SJSA1 (cell line): ENCODE measurements at places on chromosomes 3 and 15. TPM values are rescaled to one million over a fixed set of nuclear protein-coding genes. Genes with fewer than 3 reads are reported as not detected.

GRCh38 chr15:41966920-41967465, 5.4 kb downstream of the EHD4 start:
- no peak for DNase-seq
- H3K4me1 ChIP-seq = peaks cover 9% of the 10 kb centered on the region
- no peak overlapping the region for H3K4me3 ChIP-seq
- H3K27me3 ChIP-seq = no peaks in the 10 kb centered on the region

DNAH12 gene
- not detected in 2 replicates for total RNA-seq

GRCh38 chr3:160671231-160671630, 5.7 kb upstream of the ARL14 start:
- DNase-seq = no peak
- no peaks in the 10 kb centered on the region for H3K36me3 ChIP-seq
- H3K4me3 ChIP-seq = no peak overlapping the region
- H3K4me1 ChIP-seq = peaks cover 7% of the 10 kb centered on the region

- H3K27me3 ChIP-seq = no peaks in the 10 kb centered on the region
- H3K36me3 ChIP-seq = no peaks in the 10 kb centered on the region
- H3K27ac ChIP-seq = no peak overlapping the region
These were observed 527.6 kb downstream of the SOX2 start for GRCh38 chr3:182239316-182239715.

- H3K27me3 ChIP-seq = no peaks in the 10 kb centered on the region
- H3K4me1 ChIP-seq = no peaks in the 10 kb centered on the region
- H3K27ac ChIP-seq = no peak overlapping the region
These were observed 114.6 kb upstream of the ACP3 start for GRCh38 chr3:132202586-132202985.

DNA sequence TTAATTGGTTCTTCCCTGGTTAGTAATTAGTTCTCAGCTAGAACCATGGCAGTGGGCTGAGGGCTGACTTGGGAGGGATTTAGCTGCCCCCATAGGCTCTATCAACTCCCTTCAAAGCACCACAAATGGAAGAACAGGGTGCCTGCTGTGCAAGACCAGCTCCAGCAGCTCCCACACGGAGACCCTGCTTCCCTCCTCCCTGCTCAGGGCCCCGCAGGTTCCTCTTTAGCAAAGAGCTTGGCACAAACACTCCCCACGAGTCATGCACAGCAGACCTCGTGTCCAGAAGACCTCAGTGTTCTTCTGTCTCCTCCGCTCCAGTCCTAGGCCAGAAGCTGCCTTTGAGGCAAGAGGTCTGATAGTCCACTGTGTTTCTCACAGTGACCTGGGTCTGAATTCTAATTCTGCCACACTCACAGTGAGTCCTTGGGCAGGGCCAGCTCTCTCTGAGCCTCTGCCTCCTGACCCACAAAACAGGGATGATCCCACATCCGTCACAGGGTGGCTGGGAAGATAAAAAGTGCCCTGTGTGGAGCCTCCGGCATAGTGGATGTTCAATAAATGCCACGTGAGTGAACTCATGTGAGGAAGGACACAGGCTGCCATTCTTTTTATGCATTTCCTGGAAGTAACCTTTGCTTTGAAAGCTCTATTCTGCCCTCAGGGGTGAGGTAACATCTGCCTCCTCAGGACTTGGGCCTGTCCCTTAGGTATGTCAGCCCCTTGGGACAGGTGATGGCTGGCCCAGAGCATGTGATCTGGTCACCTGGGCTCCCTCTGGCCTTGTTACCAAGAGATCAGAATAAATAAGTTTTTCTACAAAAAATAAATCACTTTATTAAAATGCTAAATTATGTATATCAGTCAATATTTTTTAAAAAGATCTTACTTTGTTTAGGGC, 7.6 kb downstream of the RAB6B start:
- H3K27ac ChIP-seq = no peak overlapping the region
- H3K27me3 ChIP-seq = no peaks in the 10 kb centered on the region
- DNase-seq = no peak

DNA sequence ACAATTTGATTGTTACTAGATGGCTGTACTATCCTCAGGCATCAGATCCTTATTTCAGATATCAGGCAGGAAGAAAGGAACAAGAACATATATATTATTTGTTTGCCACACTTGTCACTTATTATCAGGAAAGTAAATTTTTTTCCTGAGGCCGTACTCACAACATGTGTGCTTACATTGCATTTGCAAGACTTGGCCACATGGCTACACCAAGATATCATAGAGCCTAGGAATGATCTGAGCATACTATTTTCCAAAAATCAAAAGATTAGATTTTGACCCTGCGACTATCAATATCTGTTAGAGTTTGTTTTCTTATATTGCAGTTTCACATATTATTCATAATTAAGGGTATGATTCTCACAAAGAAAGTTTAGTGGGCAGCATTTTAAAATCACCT, 426.2 kb upstream of the BCHE start:
- no peak for DNase-seq
- H3K4me1 ChIP-seq = no peaks in the 10 kb centered on the region
- H3K27me3 ChIP-seq = no peaks in the 10 kb centered on the region
- no peaks in the 10 kb centered on the region for H3K36me3 ChIP-seq
- H3K27ac ChIP-seq = no peak overlapping the region

DNA sequence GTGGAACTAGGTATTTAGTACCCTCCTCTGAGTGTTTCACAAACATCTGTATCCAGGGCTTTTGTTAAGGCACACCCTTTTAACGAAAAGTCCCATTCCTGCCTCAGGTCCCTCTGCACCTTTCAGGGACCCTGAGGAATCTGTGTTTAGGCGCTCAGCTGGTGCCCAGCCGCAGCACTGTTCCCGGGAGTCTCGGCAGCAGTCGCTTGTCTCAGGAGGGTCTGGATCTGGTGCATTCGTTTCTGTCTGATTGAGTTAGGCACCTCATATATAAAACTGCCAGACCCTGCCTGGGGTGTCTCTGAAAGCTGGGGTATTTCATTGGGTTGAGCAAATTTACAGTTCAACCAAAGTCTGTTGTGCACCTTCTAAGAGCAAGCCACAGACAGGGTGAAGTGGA, 162.8 kb upstream of the TOPAZ1 start:
- no peaks in the 10 kb centered on the region for H3K36me3 ChIP-seq
- no peaks in the 10 kb centered on the region for H3K4me1 ChIP-seq
- no peak overlapping the region for H3K27ac ChIP-seq
- no peak overlapping the region for H3K4me3 ChIP-seq
- no peaks in the 10 kb centered on the region for H3K27me3 ChIP-seq
- no peak for DNase-seq

PPM1L gene
- 0.03 and 0.24 TPM in 2 replicates for total RNA-seq

DNA sequence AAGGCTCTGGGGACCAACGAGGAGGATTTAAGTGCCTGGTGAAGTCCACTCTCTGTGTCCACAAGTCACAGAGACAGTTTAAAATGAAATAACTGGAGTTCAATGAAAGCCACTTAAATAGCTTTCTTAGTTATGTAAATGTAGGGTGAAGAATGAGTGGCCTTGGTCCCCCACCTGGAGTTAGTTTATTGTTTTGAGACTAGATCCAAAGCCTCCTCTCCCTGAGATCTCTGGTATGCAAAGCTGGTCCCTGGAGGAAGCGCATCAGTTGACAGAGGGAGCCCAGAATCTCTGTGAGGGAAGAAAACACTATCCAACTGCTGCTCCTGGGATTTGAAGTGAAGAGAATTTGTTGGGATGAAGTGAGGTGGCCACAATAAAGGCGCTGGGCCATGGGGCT, 40.5 kb downstream of the EXOG start:
- no peak for DNase-seq
- H3K36me3 ChIP-seq = no peaks in the 10 kb centered on the region
- H3K27ac ChIP-seq = no peak overlapping the region
- no peaks in the 10 kb centered on the region for H3K27me3 ChIP-seq
- no peaks in the 10 kb centered on the region for H3K4me1 ChIP-seq
